OCI-M1 (cell line): ENCODE measurements at places on chromosomes 1 and 21.
A peak's percentile ranks its signal among the peaks of the same experiment; 100 is the strongest.

GRCh38 chr1:234771642-234772344 is 161.8 kb upstream of the IRF2BP2 start:
- DNase-seq = peak; percentile 81

- no peak for DNase-seq
These were observed 273.7 kb upstream of the ST6GALNAC5 start for GRCh38 chr1:76593618-76594017.

GRCh38 chr1:177223359-177223758 is 52.6 kb downstream of the BRINP2 start:
- DNase-seq = no peak

GRCh38 chr1:92837062-92837461 is 5.2 kb downstream of the RPL5 start:
- no peak for DNase-seq

DNA sequence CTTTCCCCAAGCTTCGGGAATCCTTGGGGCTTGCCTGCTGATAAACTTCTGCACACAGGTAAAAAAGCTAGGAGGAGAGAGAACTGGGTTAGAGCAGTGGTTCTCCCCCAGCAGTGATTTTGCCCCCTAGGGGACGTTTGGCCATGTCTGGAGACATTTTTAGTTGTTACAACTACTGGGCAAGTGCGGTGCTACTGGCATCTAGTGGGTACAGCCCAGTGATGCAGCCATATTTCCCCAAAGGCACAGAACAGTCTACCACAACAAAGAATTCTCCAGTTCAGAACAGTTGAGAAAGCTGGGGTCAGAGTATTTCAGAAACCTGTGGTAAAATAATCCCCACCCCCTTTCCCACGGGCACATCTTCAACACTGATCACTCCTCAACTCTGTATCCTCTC is 41.3 kb downstream of the LRRC71 start:
- DNase-seq = peak; percentile 43

GRCh38 chr1:45522324-45523104 is 830 bp upstream of the PRDX1 start:
- no peak for DNase-seq

GRCh38 chr1:72936942-72937341 is 654.6 kb upstream of the NEGR1 start:
- no peak for DNase-seq

GRCh38 chr1:36446271-36446670 is 4.0 kb downstream of the OSCP1 start:
- DNase-seq = peak; percentile 76

DNA sequence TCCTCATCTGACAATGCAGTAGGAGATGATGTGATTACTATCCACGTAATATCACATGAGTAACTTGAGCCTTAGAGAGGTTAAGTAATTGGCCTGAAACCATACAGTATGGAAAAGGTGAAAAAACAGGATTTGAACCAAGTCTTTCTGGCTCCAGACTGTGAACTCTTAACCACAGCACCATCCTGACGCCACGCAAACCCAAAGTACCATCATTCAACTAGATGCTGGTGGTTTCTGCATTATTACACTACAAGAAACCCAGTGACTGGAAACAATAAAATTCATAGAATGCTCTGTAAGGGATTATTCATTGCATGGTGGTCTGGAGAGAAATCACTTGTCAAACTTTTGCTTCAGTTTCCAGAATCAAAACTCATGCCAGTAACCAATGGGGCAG is 90.7 kb downstream of the MAB21L3 start:
- no peak for DNase-seq

- no peak for DNase-seq
These were observed 50.9 kb downstream of the MEGF6 start for GRCh38 chr1:3560251-3560871.

DNA sequence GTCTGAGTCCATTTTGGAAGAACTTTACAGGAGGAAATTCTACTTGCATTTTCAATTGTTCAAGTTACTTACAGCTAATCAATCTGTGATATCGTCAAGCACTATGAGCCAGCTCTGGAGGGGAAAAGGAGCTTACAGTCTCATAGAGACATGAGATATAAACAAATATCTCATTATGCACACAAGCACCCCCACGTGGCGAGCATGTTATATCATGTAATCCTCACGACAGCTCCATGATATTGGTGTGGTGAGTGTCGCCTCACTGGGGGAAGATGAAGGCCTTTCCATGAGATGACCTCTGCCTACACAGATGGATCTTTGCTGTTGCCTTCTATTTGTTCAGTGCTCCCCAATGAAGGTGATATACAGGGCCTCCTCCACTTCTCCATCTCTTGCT is 34.6 kb downstream of the TNR start:
- peak; percentile 41 for DNase-seq

DNA sequence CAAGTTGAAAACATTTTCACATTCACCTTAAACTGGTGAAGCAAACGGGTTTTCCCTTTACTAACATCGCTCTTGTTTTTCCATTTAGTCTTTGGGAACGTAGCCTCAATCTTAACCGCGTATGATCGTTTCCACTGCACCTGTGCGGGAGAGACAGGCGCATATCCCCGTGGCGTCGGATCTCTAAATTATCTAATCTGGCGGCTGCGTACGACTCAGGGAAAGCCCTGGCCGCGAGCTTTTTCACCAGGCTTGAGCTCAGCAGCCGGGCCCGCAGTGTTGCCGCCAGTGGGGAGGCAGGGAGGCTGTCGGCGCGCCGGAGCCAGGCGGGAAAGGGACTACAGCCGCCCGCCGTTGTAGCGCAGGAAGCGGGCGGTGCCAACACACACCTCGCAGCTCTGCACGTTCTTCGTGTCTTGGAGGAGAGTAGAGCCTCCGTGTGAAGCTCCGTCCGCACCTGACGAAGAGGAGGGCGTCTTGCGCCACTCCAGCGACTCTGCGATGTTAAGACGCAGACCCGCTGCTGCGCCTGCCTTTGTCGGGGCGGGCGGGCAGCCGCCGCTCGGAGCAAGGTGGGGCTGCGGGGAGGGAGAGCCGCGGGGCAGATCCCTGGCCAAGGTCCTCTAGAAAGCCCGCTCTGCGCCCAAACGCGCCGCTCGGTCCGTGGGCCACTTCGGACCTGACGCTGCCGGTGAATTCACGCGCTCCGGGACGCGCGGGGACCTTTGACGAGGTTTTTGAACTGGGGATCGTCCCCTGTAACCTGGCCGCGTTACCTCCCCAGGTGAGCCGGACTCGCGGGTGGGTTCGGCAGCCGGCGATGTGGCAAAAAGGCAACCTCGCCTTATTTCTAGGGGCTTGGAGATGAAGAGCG is 18.5 kb upstream of the TBX15 start:
- DNase-seq = no peak

GRCh38 chr1:178005450-178005849 is 35.6 kb upstream of the SEC16B start:
- no peak for DNase-seq

- DNase-seq = no peak
These were observed 14.0 kb downstream of the PKNOX1 start for GRCh38 chr21:42988236-42988965.

DNA sequence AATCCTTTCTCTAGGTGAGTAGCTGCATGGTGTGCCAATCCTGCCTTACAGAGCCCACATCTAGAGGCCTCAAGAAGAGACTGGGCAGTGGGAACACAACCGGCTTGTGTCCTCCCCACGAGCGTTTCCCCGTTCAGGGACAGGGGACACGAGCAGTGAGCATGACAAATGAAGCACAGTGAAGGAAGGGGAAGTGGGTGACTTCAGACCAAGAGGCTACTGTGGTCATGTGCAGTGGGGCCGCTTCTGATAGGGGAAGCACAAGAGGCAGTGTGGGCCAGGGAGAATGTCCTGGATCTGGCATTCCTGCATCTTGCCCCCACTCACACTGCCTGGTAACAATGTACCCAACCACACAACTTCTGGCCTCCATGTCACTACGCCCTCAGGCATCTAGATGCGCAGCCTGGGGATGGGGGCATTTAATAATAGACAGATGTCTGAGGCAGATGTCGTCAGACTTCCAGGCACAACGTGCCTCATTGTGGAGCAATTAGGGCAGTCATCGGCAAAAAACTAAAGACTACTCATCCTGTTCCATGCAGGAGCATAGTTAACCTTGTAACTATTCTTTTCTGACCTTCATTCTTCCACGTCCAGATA is 155.6 kb upstream of the NBPF11 start:
- peak; percentile 54 for DNase-seq

DNA sequence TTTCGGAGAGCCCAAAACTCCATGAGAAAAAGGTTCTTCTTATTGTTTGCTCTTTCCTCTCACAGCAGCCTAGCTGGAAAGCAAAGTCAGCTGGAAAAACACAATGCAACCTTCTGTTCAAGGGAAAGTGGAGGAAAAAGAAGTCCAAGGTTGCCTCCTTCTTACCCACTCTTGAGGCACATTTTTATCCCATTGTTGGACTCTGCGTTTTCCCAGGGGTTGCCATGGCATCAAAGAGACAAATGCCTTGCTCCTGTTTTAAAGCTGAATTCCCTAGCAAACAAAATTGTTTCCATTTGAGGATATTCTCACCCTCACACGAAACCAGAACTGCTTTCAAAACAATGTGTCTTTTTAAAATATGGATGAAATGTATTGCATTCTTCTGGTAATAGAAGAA is 45.1 kb upstream of the PALMD start:
- DNase-seq = no peak

DNA sequence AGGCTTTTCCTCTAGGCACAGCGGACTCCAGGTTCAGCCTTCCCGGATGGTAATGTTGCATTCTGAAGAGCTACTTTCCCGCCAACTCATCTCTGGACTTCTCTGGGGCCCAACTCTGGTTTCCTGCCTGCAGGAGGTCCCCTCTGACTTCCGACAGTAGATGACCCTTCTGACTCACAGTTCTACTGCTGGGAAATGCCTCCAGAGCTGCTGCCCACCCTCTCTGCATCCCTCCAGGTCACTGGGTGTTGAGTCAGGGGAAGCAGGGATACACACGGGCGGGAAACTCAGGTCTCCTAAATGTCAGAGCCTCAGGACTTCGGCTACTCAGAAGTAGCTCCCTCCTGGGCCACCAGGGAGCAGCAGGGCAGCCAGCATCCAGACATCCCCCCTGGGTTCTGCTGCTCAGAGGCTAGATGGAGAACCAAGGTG is 2.1 kb upstream of the KIF21B start:
- peak; percentile 29 for DNase-seq

GRCh38 chr1:42784946-42785693 is at the start of gene TMEM269:
TSS of gene TMEM269 (plus strand) at chr1:42784991. CDS start at chr1:42789894, 4,903 bp downstream.
- no peak for DNase-seq

GRCh38 chr1:3320246-3321152 is 134.0 kb upstream of the ARHGEF16 start:
- no peak for DNase-seq

DNA sequence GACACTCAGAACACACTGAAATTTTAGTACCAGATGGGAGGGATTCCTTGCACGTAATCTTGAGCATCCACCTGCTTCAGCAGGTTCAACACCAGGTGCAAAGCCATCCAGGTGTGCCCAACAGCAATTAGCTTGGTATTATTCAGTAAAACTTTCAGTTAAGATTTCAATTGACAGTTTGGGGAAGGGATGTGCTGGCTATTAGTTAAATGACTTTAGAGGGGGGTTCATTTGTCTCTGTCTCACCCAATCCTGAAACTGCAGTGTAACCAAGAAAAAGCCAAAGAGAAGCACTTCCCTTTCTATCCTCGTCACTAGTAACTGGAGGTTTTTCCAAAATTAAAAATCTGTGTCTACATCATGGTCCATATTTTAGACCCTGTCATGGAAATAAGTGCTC is 90.9 kb downstream of the PIK3R3 start:
- no peak for DNase-seq

DNA sequence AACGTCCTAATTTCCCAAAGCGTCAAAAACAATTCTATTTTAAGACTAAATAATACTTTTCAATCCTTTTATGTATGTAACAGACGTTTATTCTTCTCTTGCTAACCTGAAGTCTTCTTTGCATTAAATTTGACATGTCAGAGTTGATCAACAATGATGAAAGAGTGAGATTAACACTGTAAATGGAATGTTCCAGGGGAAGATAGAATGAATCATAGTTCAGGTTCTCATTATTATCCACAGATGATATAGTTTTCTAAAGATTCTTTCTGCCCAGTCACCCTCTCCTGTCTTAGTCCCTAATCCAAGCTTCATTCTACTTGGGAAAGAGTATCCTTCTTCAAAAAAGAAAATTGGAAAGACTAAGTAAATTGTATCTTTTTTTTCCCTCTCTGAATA is 38.9 kb downstream of the SDCCAG8 start:
- no peak for DNase-seq

DNA sequence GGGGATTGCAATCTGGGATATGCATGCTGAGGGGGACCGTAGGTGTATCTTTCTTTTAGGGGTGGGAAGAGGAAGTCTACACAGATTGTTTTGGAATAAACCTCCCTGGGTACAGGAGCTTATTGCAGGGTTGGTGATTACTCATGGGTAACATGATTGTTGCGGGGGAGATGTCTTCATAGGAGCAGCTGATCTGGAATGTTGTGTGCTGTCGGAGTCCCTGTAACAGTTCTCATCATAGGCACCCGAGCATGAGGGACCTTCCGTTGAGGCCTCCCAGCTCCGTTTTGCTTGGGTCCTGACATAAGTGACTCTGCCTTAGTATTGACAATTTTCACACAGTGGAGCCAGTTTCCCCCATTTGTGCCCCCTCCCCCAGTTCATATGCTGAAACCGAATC is 4.2 kb upstream of the PRXL2B start:
- no peak for DNase-seq

DNA sequence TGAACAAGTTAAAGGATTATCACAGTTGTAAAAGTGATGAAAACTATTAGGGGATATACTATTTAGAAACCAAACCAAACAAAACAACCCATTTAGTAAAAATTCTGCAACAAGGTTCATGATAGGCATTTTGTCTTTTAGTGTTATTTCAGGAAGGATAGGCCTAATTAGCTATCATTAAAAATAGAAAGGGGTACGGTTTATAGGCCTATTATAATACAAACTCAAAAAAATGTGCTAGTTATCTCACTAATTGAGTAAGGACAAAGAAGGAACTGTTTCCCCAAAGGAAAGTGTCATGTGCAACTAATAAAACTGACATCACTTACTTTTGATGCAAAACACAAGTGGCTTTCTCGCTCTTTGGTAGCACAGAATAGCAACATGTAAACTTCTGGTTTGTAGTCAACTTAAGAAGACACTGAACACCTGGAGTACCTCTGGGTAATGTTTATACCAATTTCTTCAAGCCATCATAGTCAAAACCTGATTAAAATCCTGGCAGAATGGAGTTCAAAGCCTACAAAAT is 28.5 kb downstream of the SLC16A1 start:
- DNase-seq = no peak

GRCh38 chr1:117636637-117637425 is 31.0 kb downstream of the TENT5C start:
- peak; percentile 45 for DNase-seq

DNA sequence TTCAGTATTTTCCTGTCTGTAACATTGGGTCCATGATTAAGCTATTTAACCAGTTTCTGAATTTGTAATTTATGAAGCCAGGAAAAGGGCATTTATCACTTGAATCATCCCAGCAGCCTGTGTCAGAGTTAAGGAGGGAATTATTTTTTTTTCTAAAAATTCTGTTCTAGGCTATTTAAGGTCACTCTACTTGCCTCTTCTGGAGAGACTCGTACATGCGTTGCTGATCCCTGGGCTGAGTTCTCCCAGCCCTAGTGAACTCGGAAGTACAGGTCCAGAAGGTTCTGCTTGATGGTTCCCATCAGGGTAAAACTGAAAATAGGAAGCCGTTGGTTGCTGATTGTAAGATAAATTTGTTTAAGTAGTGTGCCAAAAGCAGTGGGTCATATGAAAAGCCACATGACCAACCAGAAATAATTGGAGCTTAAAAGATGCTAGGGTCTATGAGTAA is 90.7 kb downstream of the GPR88 start:
- no peak for DNase-seq

- DNase-seq = no peak
These were observed 56.5 kb upstream of the ESRRG start for GRCh38 chr1:216779686-216780085.

GRCh38 chr1:183416850-183417771 is 1.1 kb downstream of the NMNAT2 start:
- no peak for DNase-seq
